ENCODE measurements at places on chromosomes 4 and X. TPM values are rescaled to one million over a fixed set of nuclear protein-coding genes. Genes with fewer than 3 reads are reported as not detected.

Gene PCSK1N
- 2.5 TPM for total RNA-seq

Gene CFP
- total RNA-seq, result 13.2 TPM

Gene SLC34A2
- not detected for total RNA-seq

Gene PDLIM3
- total RNA-seq, result 3.4 TPM

DNA sequence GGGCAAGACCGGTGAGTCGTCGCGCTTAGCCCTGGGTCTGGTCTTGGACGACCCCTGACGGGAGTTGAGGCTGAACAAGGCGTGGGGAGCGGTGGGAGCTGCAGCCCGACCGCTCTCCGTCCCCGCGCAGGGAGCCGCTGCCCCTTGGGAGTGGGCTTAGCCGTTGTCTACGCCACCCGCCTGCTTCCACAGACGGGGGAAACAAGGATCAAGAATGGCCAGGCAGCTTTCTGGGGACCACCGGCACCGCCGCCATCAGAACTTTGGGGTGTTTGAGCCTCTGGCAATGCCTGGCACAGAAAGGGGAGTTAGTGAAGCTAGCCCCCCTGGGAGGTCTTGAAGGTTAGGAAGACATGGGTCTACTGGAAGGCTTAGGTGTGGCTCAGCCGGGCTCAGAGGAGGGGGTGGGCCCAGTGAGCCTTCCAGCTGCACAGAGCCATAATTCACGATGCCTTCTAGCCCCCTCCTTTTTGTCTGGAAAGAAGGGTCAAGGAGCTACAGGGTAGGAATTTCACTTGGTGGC lies 583 bp downstream of the RASL11B start:
- no peaks in the 10 kb centered on the region for H3K27me3 ChIP-seq
- H3K36me3 ChIP-seq, result no peaks in the 10 kb centered on the region
